Stimulated activated naive CD8-positive, alpha-beta T cell treated with anti-CD3 and anti-CD28 coated beads, Interleukin-15, amount 100 ng/mL, for 72 hours (primary cell): ENCODE measurements at places on chromosomes 6 and 20.
A peak's percentile ranks its signal among the peaks of the same experiment; 100 is the strongest.

DNA sequence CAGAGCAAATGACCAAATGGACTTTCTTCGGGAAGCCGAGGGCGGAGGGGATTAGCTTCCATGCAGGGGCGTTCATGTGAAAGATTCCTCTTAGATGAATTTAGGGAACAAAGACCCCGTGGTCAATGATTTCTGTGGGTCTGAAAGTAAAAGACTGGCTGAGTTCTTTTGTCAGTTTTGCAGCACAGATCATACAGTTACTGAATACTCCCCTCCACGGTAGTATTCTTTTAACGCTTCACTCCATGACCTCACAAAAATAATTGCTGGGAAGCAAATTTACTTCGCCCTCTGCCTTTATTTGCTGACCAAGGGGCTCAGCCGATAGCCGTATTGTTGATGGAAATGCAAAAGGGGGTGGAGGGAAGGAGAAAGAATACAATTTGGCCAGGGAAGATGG lies 86.0 kb upstream of the SALL4 start:
- no peak for DNase-seq

DNA sequence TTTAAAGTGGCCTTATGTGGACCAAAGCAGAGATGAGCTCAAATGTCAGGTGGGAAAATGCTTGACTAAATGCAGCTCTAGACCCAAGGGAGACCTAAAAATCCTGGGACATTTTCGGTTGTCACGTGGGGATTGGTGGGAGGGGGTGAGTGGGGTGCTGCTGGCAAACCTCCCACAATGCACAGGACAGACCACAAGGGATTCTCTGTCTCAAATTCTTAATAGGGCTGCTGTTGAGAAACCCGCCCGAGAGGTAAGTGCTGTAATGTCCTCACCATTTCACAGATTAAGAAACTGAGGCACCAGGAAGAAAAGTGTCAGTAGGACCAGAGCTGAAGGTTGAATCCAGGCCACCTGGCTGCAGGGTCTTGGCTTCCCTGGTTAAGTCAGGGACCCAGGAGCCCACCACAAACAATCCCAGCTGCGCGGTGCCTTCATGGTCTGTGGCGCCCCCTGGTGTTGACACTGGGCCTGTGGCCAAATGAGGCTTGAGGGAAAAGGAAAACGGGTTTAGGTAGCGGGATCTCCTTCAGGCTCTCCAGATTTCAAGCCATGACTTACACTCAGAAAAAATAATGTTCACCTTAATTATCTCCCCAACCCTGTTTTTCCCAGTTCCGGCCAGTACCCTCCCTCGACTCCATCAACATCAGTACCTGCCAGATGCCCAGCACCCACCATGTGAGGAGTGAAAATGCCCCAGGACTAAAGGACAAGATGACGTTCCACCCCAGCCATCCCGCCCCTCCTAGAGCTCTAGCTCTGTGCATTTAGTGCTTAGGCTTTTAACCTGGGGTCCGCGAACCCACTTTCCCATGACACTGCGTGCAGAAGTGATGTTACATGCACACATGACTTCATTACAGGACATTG lies 7.2 kb downstream of the HLA-G start:
- peak; percentile 46 for DNase-seq

DNA sequence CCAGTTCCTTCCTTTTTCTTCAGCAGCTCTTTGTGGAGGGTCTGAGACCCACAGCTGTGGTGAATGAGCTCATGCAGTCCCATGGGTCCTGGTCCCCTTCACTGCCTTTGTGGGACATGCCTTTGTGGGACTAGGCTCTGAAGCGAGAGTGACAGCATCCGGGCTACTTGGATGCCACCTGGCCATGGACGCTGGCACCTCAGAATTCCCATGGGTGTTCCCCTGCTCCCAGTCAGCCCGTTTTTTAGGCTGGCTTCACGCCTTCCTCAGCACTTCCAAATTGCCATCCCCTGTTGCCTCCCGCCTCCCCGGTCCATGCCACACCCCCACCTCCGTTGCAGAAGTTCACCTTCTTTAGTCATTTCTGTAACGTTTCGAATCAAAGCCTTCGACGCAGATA lies 45.1 kb downstream of the RAMACL start:
- no peak for DNase-seq

DNA sequence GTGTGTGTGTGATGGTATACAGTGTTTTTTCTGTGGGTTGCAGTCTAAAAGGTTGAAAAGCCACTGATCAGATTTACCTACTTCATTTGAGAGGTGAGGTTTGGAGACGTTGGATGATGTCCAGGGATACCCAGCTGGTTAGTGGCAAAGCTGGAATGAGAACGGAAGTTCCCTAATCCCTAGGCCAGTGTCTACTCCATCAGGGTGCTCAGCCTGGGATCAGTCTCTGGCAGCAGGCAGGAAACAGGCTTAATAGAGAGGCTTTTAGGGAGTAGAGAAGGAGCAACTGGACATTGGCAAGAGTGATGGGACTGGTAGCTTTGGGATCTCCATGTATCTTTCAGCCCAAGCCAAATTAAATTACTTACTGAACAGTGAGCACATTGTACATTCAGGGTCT lies 80.7 kb downstream of the C6orf52 start:
- DNase-seq = no peak

DNA sequence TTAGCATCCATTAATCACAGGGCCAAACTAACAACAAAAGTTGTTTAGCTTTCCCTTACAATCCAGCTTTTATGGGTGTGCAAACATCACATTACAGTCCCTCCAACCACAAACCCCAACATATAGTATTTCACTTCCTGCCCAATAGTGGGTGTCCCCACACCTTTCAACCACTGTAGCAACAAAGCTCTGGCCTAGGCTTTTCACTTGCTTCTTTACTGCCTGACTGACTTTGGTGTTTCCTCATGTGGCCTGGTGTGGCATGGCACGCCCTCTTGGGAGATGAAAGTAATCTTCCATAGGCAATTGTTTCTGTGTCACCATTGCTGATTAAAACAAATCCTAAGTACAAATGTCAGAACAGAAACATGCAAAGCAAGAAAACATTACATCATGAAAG lies 46.3 kb downstream of the MCM8 start:
- DNase-seq = peak; percentile 41

DNA sequence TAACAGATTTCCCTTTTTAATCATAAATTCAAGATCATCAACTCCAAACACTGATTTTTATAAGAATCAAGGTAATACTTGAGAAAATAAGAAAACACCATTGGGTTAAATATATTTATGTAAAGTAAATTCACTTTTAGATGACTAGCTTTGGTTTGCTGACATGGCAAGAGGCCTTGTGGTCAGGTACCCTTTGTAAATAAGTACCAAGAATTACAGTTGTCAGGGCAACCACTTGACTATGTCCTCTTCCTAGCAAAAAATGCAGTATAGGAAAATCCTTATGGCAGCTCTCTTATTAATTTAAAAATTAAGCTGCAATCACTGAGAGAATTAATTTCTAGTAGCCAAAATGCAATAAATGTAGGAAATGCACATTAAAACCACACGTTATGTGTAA lies 153.8 kb downstream of the INSM1 start:
- DNase-seq = no peak

DNA sequence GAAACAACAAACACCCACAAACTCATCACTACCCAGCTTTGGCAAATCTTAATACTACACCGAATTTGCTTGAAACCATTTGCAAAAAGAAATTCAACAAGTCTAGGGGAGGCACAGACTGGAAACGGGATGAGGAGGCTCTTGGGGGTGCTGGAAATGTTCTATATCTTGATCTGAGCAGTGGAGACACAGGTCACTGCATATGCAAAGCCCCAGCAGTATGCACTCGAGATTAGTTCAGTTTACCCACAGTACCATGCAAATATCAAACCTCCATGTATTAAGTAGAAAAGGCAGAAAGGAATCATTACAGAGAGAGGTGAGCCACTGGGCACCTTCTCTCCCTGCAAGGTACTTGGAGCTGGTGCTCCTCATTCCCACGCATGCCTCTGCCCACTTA lies 75.9 kb downstream of the PREX1 start:
- DNase-seq = no peak

DNA sequence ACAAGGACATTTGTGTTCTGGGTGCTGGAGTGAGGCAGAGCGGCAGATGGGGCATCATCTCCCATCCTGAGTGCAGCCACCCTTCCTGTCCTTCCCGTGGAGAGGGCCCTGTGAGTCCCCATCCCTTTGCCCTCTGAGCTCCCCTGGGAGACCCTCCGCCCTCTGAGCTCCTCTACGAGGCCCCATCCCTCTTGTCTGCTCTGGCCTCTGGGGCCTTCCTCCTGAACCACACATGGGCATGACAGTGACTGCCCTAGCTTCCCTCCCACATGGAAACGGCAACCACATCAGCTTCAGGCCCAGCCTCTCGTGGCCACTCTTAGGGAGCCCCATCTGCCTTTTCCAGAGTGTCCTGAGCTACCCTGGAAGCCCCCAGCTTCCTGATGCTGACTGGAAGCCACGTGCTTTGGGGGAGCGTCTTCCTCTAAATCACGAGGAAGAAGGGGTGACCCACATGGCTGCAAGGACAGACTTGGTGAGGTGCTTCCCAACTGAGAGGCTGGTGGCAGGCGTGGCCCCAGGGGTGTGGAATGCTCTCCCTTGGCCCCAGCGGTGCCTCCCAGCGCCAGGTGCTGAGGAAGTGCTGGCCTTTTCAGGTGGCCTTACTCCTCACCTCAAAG lies 52.6 kb downstream of the GINS1 start:
- DNase-seq = no peak

DNA sequence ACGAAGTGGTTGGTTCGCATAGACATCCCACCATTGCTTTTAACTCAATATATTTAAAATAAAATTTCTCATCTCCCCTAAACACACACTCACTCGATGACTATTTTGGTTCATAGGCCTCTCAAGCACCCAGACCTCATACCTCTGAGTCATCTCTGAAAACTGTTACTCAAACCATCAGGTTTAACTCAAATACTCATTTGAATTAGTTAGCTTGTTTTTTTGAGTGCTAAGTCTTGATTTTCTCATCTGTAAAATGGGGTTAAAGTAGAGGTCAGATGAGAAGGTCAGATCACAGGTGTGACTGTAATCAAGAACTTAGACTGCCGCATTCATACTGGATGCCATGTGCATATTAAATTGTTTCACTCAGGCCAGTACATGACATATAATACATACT lies 243.9 kb upstream of the TENT5A start:
- DNase-seq = no peak

DNA sequence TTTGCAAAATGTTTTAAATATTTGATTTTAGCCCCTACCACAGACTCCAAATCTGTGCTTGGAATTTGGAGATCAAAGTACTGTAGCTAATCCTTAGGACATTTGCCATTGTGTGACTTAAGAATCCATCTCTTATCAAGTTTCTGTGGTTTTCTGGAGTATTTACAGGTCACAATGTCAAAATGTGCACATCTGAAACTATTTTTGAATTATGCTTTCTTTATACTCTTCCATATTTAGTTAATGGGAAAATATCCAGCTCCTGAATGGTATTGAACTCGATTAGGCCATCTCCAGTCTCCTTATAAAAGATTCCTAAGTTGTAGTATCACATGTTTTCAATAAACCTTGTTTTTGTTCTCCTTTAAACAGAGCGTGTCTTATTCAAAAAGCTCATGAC lies 162.5 kb downstream of the KHDC1L start:
- no peak for DNase-seq

DNA sequence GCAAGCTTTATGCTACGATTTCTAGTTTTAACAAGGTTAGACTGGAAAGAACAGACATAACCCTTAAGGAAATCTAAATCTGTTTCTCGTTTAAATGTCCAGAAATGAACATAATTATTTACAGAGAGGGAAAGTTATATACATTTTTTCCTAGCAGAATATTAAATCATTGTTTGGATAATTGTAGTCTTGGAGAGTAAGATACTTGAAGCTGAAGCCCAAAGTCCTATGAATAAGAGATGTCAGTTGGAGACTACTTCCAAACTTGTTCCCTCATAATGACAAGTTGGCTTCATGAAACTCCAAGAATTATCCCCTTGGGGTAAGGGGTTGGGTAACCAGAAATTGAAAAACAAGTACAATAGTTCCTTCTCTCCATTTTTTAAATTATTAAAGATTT lies 911.1 kb upstream of the MAN1A1 start:
- no peak for DNase-seq

- no peak for DNase-seq
These were observed 64.7 kb upstream of the GATA5 start for GRCh38 chr20:62540504-62540903.

- DNase-seq = no peak
These were observed 4.4 kb upstream of the HELZ2 start for GRCh38 chr20:63578224-63579016.
